Hematopoietic multipotent progenitor cell treated with erythropoietin and hydrocortisone succinate and interleukin-3 and kit ligand, for 4 days (in vitro differentiated cells): ENCODE measurements at places on chromosomes 3 and 15.

GRCh38 chr15:40838756-40839155, 5.1 kb upstream of the SPINT1 start:
- no peak for DNase-seq

- peak; percentile 23 for DNase-seq
These were observed 113.4 kb downstream of the ETFA start for GRCh38 chr15:76197703-76198455.

- peak; percentile 10 for DNase-seq
These were observed 1013.3 kb downstream of the TUSC7 start for GRCh38 chr3:117722856-117723255.

DNA sequence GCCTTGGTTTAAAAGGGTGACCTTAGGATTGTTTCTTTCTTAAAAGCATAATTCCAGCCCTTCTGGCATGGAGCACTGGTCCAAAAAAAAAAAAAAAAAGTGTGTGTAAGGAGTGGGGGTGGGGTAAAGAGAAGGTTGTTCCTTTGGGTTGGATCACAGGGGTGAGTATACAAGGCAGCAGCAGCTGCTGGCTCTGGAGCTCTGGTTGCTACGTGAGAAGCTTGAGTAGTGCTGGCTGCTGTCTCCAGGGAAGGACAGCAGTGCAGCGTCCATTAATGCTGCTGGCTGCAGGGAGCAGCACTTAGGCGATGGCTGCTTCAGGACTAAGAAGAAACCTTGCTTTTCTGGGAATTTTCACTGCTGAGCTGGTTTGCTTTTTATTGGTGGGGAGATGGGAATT, 2.3 kb downstream of the SETD5 start:
- DNase-seq, result peak; percentile 76

DNA sequence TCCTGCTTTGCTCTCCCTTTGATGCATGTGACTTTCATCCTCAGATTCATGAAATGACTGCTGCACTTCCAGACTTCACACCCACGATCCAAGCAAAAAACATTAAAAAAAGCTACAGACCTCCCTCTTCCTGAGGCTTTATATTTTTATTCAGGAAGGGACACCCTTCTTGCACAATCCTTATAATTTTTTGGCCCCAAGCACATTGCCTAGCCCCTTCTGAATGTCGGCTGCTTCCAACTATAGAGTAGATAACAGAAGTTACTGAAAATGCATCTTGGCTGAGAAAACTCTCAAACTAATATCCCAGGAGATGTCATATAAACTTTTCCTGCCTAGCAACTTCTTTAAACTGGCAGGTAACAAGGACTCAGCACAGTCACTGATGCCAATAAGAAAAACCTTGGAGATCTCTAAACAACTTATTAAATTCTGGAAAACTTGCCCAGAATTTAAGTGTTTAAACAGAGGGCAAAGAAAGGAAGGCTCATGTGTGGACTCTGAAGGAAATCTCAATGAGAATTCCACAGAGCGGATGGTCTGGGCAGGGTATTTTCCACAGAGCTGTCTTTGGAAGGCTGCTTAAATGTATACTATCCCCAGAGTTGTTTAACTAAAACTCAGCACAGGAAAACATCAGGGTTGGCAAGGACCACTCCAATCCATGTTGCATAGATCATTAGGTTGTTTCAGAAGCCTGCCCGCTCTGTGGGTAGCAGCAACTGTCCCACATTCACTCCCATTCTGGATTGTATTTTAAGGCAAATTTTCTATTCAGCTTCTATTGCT, 746.8 kb upstream of the LMCD1 start:
- DNase-seq, result no peak
